ENCODE measurements at places on chromosomes 2 and 18. TPM values are rescaled to one million over a fixed set of nuclear protein-coding genes. Genes with fewer than 3 reads are reported as not detected.
A peak's percentile ranks its signal among the peaks of the same experiment; 100 is the strongest.

- no peaks in the 10 kb centered on the region for H3K27me3 ChIP-seq
- no peak for DNase-seq
- no peak overlapping the region for H3K4me3 ChIP-seq
- no peak overlapping the region for H3K27ac ChIP-seq
- H3K36me3 ChIP-seq: no peaks in the 10 kb centered on the region
These were observed 17.0 kb downstream of the TTLL4 start for GRCh38 chr2:218727502-218728165.

DNA sequence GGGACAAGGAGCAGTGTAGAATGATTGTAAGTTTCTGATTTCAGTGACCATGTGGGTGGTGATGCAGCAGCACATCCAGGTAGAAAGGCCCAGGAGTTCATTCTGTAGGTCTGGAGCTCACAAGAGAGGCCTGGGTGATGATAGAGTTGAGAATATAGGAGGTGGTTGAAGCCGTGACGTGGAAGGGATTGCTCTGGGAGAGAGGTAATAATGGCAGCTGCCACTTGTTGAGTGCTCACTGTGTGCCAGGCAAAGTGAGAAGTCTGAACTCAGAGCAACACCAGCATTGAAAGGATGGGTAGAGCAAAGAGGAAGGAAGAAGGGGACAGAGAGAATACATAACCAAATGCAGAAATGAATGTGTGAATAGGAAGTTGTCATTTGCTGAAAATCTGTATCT is 3.3 kb downstream of the TTLL4 start:
- no peak overlapping the region for H3K27ac ChIP-seq
- no peaks in the 10 kb centered on the region for H3K36me3 ChIP-seq
- no peak overlapping the region for H3K4me3 ChIP-seq
- H3K27me3 ChIP-seq: no peaks in the 10 kb centered on the region
- DNase-seq: no peak

GRCh38 chr2:121721926-121722325 is 14.7 kb downstream of the NIFK start:
- H3K27me3 ChIP-seq: no peaks in the 10 kb centered on the region
- no peak for DNase-seq
- H3K27ac ChIP-seq: peak overlapping the region; percentile 75
- no peak overlapping the region for H3K4me3 ChIP-seq
- no peaks in the 10 kb centered on the region for H3K36me3 ChIP-seq

DNA sequence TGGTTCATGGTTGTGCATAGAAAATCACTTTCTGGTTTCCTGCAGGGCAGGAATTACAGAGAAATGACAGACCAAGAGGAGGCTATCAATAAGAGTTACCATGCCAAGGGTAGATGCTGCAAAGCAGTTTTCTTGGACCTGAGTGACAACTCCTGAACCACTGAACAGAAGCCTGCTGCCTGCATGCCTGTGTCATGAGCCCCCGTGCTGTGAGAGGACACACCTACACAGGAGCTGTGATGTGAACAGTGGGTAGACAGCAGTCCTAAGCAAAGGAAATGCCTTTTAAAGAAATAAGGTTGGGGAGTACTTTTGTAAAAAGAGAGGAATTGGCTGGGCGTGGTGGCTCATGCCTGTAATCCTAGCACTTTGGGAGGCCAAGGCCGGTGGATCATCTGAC is 54.2 kb upstream of the CREB1 start:
- H3K36me3 ChIP-seq: no peaks in the 10 kb centered on the region
- H3K27me3 ChIP-seq: no peaks in the 10 kb centered on the region
- DNase-seq: no peak
- H3K27ac ChIP-seq: no peak overlapping the region

- H3K36me3 ChIP-seq: no peaks in the 10 kb centered on the region
- H3K27ac ChIP-seq: no peak overlapping the region
- H3K27me3 ChIP-seq: no peaks in the 10 kb centered on the region
- no peaks in the 10 kb centered on the region for H3K4me1 ChIP-seq
- DNase-seq: no peak
These were observed 1.7 kb downstream of the WIPF1 start for GRCh38 chr2:174595891-174596397.

DNA sequence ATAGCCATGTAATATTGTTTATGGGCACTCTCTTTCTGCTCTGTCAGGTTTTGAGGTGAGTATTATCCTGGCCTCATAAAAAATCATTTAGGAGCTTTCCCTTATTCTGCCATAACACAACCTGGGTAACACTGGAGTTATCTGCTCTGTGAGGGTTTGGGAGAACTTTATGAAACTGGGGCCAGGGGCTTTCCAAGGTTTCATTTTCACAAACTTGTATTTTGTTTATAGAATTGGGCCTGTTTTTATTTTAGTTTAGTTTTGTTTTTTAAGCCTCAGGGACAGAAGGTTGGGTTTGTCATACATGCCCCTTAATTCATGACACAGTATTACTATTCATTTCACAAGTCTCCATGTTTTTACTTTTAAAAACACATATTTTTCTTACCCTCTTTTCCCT is 83.5 kb downstream of the IRS1 start:
- no peaks in the 10 kb centered on the region for H3K27me3 ChIP-seq
- no peak overlapping the region for H3K4me3 ChIP-seq
- DNase-seq: no peak
- H3K36me3 ChIP-seq: no peaks in the 10 kb centered on the region

GRCh38 chr2:53234548-53234903 is 533.1 kb upstream of the CHAC2 start:
- no peak for DNase-seq
- no peak overlapping the region for H3K4me3 ChIP-seq
- no peak overlapping the region for H3K27ac ChIP-seq
- H3K4me1 ChIP-seq: no peaks in the 10 kb centered on the region

DNA sequence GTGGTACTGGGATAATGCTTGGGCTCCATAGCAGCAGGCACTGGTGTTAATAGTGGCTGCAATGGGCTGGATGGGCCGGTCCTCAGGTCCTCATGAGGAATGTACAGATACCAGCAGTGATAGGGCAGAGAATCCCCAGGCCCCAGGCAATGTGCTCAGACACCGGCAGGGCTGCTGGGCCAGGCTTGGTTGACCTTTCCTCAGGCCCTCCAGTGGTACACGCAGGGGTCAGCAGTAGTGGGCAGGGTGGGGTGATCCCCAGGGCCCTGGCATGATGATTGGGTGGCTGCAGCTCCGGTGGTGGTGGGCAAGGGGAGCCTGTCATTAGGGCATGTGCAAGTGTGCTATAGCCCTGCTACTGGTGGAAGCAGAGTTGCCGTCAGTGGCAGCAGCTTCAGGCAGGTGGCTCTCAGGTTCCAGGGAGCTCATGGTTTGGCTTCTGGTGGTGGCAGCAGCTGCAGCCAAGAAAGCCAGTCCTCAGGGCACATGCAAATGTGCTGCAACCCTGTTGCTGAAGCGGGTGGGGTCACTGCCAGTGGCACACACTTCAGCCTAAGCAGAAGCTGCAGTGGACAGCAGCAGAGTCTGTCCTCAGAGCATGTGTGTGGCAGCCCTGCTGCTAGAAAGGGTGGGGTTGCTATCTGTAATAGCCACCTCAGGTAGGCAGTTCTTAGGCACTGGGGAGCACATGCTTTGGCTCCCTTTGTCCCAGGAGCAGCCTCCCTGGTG is 56.8 kb downstream of the CCNT2 start:
- no peaks in the 10 kb centered on the region for H3K4me1 ChIP-seq
- H3K4me3 ChIP-seq: no peak overlapping the region
- no peaks in the 10 kb centered on the region for H3K27me3 ChIP-seq
- H3K27ac ChIP-seq: no peak overlapping the region
- H3K36me3 ChIP-seq: no peaks in the 10 kb centered on the region

DNA sequence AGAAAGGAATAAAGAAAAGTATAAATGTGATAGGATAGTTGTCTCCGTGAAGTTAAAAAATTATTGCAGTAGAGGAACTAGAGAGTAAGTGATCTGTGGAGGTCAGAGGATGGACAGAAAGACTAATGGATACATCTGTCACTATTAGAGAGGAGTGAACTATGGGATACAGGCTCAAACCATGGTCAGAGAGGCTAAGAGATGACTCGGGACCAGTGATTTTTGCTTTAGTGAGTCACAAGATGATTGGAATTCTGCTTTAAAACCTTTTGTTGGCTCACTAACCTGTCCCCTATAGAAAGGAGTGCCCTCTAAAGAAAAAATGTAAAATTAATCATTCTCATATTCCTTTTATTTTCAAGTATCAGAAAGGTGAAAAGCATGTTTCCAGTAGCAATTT is 30.3 kb downstream of the ALMS1 start:
- H3K36me3 ChIP-seq: no peaks in the 10 kb centered on the region
- no peak overlapping the region for H3K4me3 ChIP-seq
- peaks cover 5% of the 10 kb centered on the region for H3K4me1 ChIP-seq
- H3K27ac ChIP-seq: no peak overlapping the region
- H3K27me3 ChIP-seq: no peaks in the 10 kb centered on the region

DNA sequence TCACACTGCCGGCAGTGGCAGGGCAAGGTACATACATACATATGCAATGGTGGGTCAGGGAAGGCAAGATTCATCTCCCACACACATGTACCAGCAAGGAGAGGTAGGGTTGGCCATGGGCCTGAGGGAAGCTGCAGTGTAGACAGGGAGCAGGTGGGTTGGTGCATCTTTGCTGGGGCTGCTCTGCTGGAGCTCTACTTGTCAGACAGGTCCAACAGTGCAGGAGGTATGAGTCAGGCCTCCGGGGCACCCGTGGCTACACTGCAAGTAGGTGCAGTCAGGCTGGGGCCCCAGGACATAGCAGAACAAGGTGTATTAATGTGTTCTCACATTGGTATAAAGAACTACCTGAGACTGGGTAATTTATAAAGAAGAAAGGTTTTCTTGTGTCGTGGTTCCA is 281.1 kb upstream of the COL3A1 start:
- no peak overlapping the region for H3K4me3 ChIP-seq
- no peaks in the 10 kb centered on the region for H3K27me3 ChIP-seq
- H3K36me3 ChIP-seq: no peaks in the 10 kb centered on the region
- H3K27ac ChIP-seq: no peak overlapping the region
- DNase-seq: no peak

- no peak for DNase-seq
- H3K27ac ChIP-seq: no peak overlapping the region
- H3K4me1 ChIP-seq: peaks cover 25% of the 10 kb centered on the region
- H3K4me3 ChIP-seq: no peak overlapping the region
- no peaks in the 10 kb centered on the region for H3K36me3 ChIP-seq
- H3K27me3 ChIP-seq: no peaks in the 10 kb centered on the region
These were observed 100.1 kb downstream of the ZNF516 start for GRCh38 chr18:76394780-76395476.

DNA sequence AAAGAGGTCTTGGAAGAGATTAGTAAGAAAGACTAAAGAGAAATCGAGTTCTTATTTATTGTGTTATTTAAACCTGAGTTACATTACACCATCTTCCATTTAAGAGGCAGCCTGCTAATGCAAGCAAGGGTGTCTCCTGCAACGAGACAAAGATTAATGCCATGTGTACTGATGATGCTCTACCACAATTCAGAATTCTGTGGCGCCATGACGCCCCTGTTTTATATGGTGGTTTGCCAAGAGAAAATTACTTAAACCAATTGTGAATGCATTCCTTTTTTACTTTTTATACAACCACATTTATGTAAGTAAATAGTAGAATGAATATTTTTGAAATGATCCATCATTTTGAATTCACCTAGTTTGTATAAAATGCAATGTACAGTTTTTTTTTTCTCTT is 356.1 kb upstream of the ZEB2 start:
- no peaks in the 10 kb centered on the region for H3K27me3 ChIP-seq
- no peaks in the 10 kb centered on the region for H3K4me1 ChIP-seq
- no peak overlapping the region for H3K27ac ChIP-seq
- no peak overlapping the region for H3K4me3 ChIP-seq
- no peak for DNase-seq
- no peaks in the 10 kb centered on the region for H3K36me3 ChIP-seq

DNA sequence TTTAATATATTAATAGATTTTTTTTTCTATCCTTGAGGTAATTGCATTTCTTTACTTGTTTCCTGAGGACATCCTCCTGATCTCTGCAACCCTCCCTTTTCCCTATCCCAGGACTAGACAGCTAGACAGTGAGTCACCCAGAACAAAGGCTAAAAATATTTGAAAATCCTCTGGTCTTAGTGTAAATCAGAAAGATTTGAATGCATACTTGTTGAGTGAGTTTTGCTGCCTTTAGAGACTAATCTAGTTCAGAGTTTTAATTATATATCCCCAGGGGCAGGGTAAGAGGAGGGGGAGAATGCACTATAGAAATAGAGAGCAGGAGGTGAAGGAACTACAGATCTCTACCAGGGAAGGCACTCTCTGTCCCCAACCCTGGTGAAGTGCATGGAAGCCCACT is 202.3 kb upstream of the TCF4 start:
- DNase-seq: no peak
- no peak overlapping the region for H3K4me3 ChIP-seq
- H3K36me3 ChIP-seq: no peaks in the 10 kb centered on the region
- peaks cover 3% of the 10 kb centered on the region for H3K4me1 ChIP-seq
- no peaks in the 10 kb centered on the region for H3K27me3 ChIP-seq
- no peak overlapping the region for H3K27ac ChIP-seq

GRCh38 chr2:144519934-144520731 is at the start of gene ZEB2:
Gene ZEB2, minus strand, starts transcription at chr2:144520119. Its CDS starts 2,769 bp downstream, at chr2:144517350.
- H3K36me3 ChIP-seq: no peaks in the 10 kb centered on the region
- peak; percentile 67 for DNase-seq
- H3K4me3 ChIP-seq: peak within 1 kb of the TSS; percentile 89

TOGARAM2 gene
- 98.4 TPM for total RNA-seq

HYCC2 gene
- 8.3 TPM for total RNA-seq

DUSP11 gene
- 8.9 TPM for total RNA-seq

RMC1 gene
- 16.7 TPM for total RNA-seq

TRPM8 gene
- not detected for total RNA-seq

AMER3 gene
- not detected for total RNA-seq

DDX1 gene
- total RNA-seq: 132 TPM
